CD4-positive, alpha-beta T cell treated with Interleukin-4 for 4 hours (primary cell): ENCODE measurements at places on chromosomes 16 and 17.

- no peak for DNase-seq
These were observed 50.7 kb upstream of the SIAH1 start for GRCh38 chr16:48435906-48436305.

- DNase-seq, result peak; percentile 6
These were observed at the start of gene PPM1E for GRCh38 chr17:58755577-58756245. Gene PPM1E, plus strand, starts transcription at chr17:58755854.

GRCh38 chr16:89349947-89350633, 132.6 kb downstream of the ZNF778 start:
- DNase-seq, result no peak

DNA sequence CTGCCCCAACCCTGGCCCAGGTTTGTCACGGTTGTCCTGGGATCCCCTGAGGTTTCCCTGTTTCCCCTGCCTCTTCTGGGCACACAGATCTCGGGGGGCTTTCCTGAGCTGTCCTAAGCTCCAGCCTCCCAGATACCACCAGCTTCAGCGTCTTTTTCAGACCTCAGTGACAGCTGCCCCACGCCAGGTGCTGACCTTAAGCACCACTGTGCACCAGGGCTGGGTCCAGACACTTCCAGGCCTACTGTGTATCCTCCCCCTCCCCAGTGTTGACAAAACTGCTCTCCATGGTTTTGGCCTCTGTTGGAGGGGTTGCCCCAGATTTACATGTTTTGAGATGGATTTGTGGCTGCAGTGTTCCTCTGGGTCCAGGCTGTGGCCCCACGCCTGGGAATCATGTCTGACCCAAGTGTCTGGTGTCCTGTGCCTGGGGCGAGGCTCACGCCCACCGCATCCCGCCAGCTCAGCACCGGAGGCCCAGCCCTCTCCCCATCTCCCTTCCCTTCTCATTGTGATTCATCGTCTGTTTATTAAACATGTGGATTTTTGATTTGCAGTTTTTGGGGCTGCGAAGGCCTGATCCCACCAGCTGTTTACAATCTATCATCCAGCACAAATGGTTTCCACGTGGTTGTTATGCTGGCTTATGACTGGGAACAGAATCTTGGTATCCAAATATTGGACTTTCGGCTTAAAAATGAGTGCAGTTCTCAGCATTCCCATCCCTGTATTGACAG, 82.1 kb downstream of the METRNL start:
- no peak for DNase-seq
